Neural progenitor cell (in vitro differentiated cells): ENCODE measurements at places on chromosomes 5 and 9. TPM values are rescaled to one million over a fixed set of nuclear protein-coding genes. Genes with fewer than 3 reads are reported as not detected.
A peak's percentile ranks its signal among the peaks of the same experiment; 100 is the strongest.

GRCh38 chr5:147831465-147831864 lies at the start of gene SPINK1:
Gene SPINK1 (minus strand): TSS chr5:147831671. CDS start chr5:147831577, 94 bp downstream.
- no peaks in the 10 kb centered on the region for H3K4me1 ChIP-seq
- H3K27me3 ChIP-seq, result no peaks in the 10 kb centered on the region
- H3K36me3 ChIP-seq, result no peaks in the 10 kb centered on the region
- H3K27ac ChIP-seq, result no peak within 1 kb of the TSS
- no peak for DNase-seq

The IFNA13 gene
- not detected in 2 replicates for total RNA-seq

- H3K4me3 ChIP-seq, result no peak overlapping the region
- H3K27ac ChIP-seq, result no peak overlapping the region
- DNase-seq, result no peak
- H3K4me1 ChIP-seq, result peaks cover 3% of the 10 kb centered on the region
- no peaks in the 10 kb centered on the region for H3K36me3 ChIP-seq
These were observed 28.4 kb downstream of the ARHGEF37 start for GRCh38 chr5:149609640-149610219.

DNA sequence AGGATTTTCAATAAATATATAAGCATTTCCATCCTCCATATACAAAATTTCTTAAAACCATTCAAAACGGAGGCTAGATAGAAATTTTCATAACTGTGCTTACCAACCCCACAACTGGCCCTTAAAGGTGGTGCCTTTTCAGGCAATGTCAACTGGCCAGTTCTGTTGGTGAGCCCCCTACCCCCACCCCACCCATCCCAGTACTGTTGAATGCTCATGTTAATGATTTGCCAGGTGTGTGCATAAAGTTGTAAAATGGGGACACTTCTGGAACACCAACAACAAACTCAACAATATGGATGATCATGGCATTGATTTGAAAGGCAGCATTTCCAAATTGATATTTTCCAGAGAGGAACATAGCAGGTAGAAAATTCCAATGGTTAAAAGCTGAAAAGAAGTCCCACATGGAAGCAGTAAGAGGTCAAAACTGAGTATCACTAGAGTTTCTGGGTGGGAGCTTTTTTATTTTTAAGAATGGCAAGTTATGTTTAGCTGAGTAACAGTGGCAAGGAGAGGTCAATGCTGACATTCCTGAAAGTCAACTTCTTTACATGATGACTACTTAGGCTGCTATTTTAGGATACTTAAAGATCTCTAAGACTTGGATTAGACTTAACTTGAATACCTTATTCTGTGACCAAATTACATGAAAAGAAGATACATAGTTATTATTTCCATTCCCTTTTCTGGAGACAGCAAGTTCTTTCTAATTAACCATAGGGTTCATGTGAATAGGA lies 2.7 kb downstream of the LEAP2 start:
- peaks cover 15% of the 10 kb centered on the region for H3K36me3 ChIP-seq
- no peak overlapping the region for H3K4me3 ChIP-seq
- no peaks in the 10 kb centered on the region for H3K27me3 ChIP-seq
- H3K4me1 ChIP-seq, result no peaks in the 10 kb centered on the region

The PCDHGB5 gene
- 2.0 and 3.7 TPM in 2 replicates for total RNA-seq

DNA sequence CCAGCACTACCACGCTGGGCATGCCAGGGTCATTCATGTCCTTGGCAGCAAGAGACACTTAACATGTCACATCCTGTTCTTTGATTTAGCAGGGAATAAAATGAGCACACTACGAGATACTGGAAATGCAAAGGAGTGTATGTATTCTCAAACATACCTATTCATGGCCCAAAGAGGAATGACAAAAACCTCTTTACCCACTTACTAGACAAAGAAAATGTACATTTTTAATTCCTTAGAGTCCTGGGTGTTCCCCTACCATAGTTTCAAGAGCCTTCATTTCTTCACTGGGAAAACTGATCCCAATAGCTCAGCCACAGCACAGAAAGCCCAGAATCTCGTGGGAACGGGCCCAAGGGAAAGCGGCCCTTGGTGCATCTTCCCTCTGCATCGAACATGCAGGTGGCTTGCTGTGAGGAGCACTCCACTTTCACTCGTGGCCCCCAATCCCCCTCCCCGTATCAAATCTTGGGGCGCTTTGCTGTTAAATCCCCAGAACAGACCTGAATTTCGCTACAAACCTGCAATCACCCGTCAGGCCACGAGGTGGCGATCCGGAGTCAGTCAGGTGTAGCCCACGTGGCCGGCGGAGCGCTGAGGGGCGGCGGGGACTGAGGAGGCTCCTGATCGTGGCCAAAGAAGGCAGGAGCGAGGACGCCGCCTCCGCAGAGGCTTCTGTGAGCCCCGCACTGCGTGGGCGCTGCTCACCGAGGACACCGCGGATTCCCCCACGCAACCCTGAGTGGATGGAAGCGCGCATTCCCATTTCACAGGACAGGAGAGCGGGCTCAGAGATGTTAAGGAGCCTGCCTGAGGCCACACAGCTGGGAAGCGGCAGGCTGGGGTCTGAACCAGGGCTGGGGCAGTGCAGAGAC lies 91.4 kb downstream of the LMX1B start:
- peak; percentile 92 for DNase-seq
- peaks cover 10% of the 10 kb centered on the region for H3K4me1 ChIP-seq
- no peaks in the 10 kb centered on the region for H3K36me3 ChIP-seq
- no peak overlapping the region for H3K27ac ChIP-seq
- peaks cover 75% of the 10 kb centered on the region for H3K27me3 ChIP-seq

The DMRTA1 gene
- total RNA-seq, result 14.0 and 21.3 TPM in 2 replicates

The HAVCR2 gene
- total RNA-seq, result 0.19 and 0.37 TPM in 2 replicates

DNA sequence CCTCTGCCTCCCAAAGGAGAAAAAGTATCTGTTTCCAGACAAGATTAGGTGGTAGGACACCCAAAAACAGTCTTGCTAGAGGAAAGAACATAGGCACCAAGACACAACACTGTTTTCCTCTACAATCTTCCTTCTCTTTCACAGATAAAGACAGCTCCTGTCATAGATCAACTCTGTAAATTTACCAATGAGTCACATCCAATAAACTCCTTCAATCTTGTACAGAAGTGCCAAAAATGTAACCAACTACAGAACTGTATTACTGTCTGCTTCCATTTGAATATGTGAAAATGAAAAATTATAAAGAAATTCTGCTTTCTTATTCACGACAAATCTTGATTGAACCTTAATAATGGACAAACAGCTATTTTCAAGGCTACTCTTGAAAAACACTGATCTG lies 286.9 kb downstream of the PLK2 start:
- no peak overlapping the region for H3K27ac ChIP-seq
- no peaks in the 10 kb centered on the region for H3K27me3 ChIP-seq
- no peaks in the 10 kb centered on the region for H3K4me1 ChIP-seq
- no peaks in the 10 kb centered on the region for H3K36me3 ChIP-seq
- no peak overlapping the region for H3K4me3 ChIP-seq
